Activated CD4-positive, alpha-beta memory T cell treated with anti-CD3 and anti-CD28 coated beads for 36 hours (primary cell): ENCODE measurements at places on chromosomes 11 and 22.

GRCh38 chr11:34501500-34501899, 12.1 kb downstream of the ELF5 start:
- no peaks in the 10 kb centered on the region for H3K36me3 ChIP-seq
- DNase-seq = no peak
- H3K4me3 ChIP-seq = no peak overlapping the region
- peaks cover 4% of the 10 kb centered on the region for H3K27me3 ChIP-seq
- H3K4me1 ChIP-seq = no peaks in the 10 kb centered on the region

- H3K27me3 ChIP-seq = no peaks in the 10 kb centered on the region
- no peak for DNase-seq
- H3K27ac ChIP-seq = no peak overlapping the region
- H3K4me1 ChIP-seq = peaks cover 10% of the 10 kb centered on the region
- H3K4me3 ChIP-seq = no peak overlapping the region
Measured at GRCh38 chr11:83294208-83294607, 8.0 kb upstream of the CCDC90B start.

DNA sequence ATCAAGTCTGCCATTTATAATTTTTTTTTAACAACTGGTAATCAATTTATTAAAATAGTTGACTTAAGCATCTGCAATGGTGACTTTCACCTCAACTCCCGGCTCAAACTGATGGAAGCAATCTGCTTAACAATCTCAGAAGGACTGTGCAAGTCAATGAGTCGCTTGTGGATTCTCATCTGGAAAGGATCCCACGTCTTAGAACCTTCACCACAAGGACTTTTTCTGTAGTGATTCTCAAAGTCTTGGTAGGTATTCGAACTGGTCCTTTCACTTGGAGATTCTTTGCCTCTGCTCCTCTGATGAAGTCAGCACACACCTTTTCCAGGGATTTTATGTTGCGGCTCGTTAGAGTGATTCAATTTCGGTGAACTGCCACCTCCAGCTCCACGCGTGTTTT, 7.3 kb downstream of the RSF1 start:
- peaks cover 54% of the 10 kb centered on the region for H3K4me1 ChIP-seq
- H3K4me3 ChIP-seq = no peak overlapping the region
- DNase-seq = no peak
- H3K27ac ChIP-seq = no peak overlapping the region

GRCh38 chr11:36600180-36600579, 2.1 kb upstream of the RAG2 start:
- no peaks in the 10 kb centered on the region for H3K36me3 ChIP-seq
- no peak for DNase-seq

DNA sequence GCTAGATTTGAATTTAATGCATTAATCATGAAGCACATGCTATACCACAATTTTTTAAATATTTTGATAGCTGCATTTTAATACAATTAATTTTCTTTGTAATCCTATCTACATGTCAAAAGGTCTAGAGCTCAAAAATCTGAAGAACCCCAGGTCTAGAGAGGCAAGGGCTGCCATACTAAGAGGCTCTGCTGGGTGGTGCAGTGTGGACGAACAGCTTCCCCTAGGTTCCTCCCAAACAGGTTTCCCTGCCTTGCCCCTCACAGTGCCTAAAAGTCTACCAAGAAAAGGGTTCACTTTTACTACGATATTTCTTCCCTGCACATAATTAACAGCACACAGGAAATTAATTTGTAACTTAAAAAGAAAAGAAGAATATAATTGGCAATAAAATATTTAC, 681.1 kb downstream of the OPCML start:
- no peak overlapping the region for H3K4me3 ChIP-seq
- H3K27ac ChIP-seq = no peak overlapping the region
- peaks cover 2% of the 10 kb centered on the region for H3K27me3 ChIP-seq
- H3K4me1 ChIP-seq = no peaks in the 10 kb centered on the region
- no peaks in the 10 kb centered on the region for H3K36me3 ChIP-seq

GRCh38 chr11:128448981-128449713, 138.2 kb downstream of the ETS1 start:
- peaks cover 54% of the 10 kb centered on the region for H3K4me1 ChIP-seq
- no peak overlapping the region for H3K4me3 ChIP-seq
- no peak for DNase-seq
- no peak overlapping the region for H3K27ac ChIP-seq
- H3K27me3 ChIP-seq = no peaks in the 10 kb centered on the region

DNA sequence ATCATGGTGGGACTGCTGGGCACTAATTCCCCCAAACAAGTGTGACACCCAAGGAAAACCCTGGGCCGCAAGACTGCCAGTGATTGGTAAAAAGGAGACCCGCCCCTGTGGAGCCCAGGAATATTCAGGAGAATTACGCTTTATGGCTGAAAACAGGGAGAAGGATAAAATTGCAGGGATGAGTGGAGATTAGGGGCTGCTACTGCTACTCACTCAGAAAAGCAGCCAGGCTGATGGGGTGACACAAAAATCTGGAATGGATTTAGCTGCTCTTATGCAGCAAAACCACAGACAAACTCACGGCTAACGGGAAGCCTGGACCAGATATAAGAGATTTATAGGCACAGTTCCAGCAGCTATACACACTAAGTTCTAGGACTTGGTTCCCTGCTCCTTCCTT, 4.4 kb upstream of the FBXO3 start:
- H3K27ac ChIP-seq = no peak overlapping the region
- H3K4me3 ChIP-seq = no peak overlapping the region
- no peak for DNase-seq
- peaks cover 18% of the 10 kb centered on the region for H3K27me3 ChIP-seq
- H3K4me1 ChIP-seq = peaks cover 17% of the 10 kb centered on the region

- H3K4me1 ChIP-seq = no peaks in the 10 kb centered on the region
- no peaks in the 10 kb centered on the region for H3K36me3 ChIP-seq
- no peak overlapping the region for H3K27ac ChIP-seq
- no peak overlapping the region for H3K4me3 ChIP-seq
Measured at GRCh38 chr11:4418403-4418802, 24.9 kb upstream of the TRIM21 start.

GRCh38 chr11:123434911-123435310, 4.8 kb downstream of the GRAMD1B start:
- H3K4me1 ChIP-seq = peaks cover 70% of the 10 kb centered on the region
- H3K27ac ChIP-seq = no peak overlapping the region
- peaks cover 37% of the 10 kb centered on the region for H3K36me3 ChIP-seq
- no peaks in the 10 kb centered on the region for H3K27me3 ChIP-seq
- no peak for DNase-seq

GRCh38 chr11:36118084-36118483, 171.1 kb downstream of the COMMD9 start:
- no peaks in the 10 kb centered on the region for H3K36me3 ChIP-seq
- no peaks in the 10 kb centered on the region for H3K4me1 ChIP-seq
- H3K27me3 ChIP-seq = peaks cover 2% of the 10 kb centered on the region
- H3K4me3 ChIP-seq = no peak overlapping the region
- DNase-seq = no peak

DNA sequence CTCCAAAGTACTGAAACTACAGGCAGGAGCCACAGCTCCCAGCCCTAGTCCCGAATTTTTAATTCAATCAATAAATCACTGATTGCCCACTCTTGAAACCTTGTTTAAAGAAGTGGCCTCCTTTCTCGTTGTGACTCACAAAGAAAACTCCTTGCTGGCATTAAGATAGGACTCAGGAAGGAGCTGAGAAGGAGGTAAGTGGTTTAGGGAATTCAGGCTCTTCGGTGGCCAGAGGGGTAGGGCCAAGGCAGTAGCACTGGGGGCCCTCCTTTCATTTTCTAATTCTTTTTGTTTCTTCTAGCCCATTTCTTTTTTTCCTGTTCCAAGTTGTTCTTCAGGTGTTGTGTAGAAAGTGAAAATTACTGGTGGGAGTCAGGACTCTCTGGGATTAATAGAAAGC, 86.2 kb upstream of the OR9Q1 start:
- no peak overlapping the region for H3K27ac ChIP-seq
- H3K4me1 ChIP-seq = no peaks in the 10 kb centered on the region
- no peaks in the 10 kb centered on the region for H3K36me3 ChIP-seq
- H3K27me3 ChIP-seq = peaks cover 3% of the 10 kb centered on the region
- no peak for DNase-seq

- no peak overlapping the region for H3K27ac ChIP-seq
- H3K27me3 ChIP-seq = peaks cover 25% of the 10 kb centered on the region
- DNase-seq = no peak
Measured at GRCh38 chr11:120832481-120833238, 191.2 kb upstream of the TBCEL start.

DNA sequence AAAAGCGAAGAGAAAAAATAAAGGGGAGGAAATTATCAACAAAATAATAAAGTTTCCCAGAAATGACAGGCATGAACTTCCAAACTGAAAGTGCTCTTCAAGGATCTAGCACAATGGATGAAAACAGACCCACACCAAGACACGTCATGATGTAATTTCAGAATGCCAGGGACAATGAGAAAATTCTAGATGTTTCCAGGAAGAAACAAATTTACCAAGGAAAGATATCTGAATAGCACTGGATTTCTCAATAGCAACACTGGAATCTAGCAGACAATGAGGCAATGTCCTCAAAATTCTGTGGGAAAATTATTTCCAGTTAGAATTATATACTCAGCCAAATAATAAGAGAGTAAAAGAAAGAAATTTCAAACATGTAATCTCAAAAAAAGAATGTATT, 46.0 kb downstream of the DENND5A start:
- H3K4me1 ChIP-seq = peaks cover 21% of the 10 kb centered on the region
- no peaks in the 10 kb centered on the region for H3K36me3 ChIP-seq
- no peaks in the 10 kb centered on the region for H3K27me3 ChIP-seq
- no peak for DNase-seq
- no peak overlapping the region for H3K27ac ChIP-seq

- H3K36me3 ChIP-seq = no peaks in the 10 kb centered on the region
- no peak for DNase-seq
- H3K27me3 ChIP-seq = no peaks in the 10 kb centered on the region
- no peaks in the 10 kb centered on the region for H3K4me1 ChIP-seq
- H3K4me3 ChIP-seq = no peak overlapping the region
Measured at GRCh38 chr11:55949330-55949729, 13.1 kb upstream of the OR5I1 start.

DNA sequence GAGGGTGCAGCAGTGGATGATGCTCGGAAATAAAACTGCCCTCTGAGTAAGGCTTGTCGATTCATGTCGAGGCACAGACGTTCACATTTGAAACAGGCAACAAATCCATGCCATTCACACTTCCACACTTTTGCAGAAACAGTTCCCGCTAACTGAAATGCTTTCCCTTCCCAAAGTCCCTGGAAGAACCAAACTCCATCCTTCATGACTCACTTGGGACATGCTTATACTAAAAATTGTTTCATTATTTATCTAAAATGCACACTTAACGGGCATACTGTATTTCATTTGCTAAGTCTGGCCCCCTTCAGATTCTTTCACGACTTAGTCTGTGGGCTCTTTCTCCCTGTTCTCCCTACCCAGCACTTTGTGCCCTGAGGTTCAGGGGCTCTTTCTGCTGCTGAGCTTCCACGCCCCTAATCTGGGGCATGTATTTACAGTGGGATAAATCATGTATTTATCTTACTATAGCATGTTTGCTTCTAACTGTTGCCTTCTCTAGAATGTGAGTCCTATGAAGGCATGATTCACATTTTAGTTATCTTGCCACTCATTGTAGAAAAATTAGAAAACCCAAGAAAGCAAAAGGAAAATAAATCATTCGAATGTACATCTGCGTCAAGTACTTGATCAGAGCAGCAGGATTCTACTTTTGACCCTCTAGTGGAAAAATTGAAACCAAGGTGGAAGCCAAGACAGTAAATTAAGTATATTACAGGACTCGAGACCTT, 12.5 kb downstream of the SCGB1A1 start:
- no peaks in the 10 kb centered on the region for H3K27me3 ChIP-seq
- H3K4me3 ChIP-seq = no peak overlapping the region
- no peak for DNase-seq
- H3K4me1 ChIP-seq = peaks cover 31% of the 10 kb centered on the region

DNA sequence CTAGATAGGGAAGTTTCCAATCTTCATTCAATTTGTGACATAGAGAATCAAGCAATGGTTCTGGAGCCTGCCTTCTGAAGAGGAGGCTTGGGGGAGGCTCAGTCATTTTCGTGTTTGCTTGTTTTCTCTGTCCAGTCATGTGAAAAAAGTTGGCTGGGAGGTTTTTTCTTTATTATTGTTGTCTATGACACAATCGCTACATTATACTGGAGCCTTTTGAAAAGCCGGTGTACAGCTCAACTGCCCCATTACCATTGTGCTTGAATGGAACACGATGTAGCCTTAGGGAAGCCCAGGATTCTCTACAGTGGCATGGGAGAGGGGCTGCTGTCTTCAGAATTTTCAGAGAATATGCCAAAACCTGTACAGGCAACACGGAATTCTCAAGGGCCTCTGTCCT, 57.9 kb upstream of the NCAM1 start:
- no peaks in the 10 kb centered on the region for H3K27me3 ChIP-seq
- no peak overlapping the region for H3K4me3 ChIP-seq
- H3K4me1 ChIP-seq = no peaks in the 10 kb centered on the region
- no peaks in the 10 kb centered on the region for H3K36me3 ChIP-seq
- H3K27ac ChIP-seq = no peak overlapping the region
- DNase-seq = no peak

DNA sequence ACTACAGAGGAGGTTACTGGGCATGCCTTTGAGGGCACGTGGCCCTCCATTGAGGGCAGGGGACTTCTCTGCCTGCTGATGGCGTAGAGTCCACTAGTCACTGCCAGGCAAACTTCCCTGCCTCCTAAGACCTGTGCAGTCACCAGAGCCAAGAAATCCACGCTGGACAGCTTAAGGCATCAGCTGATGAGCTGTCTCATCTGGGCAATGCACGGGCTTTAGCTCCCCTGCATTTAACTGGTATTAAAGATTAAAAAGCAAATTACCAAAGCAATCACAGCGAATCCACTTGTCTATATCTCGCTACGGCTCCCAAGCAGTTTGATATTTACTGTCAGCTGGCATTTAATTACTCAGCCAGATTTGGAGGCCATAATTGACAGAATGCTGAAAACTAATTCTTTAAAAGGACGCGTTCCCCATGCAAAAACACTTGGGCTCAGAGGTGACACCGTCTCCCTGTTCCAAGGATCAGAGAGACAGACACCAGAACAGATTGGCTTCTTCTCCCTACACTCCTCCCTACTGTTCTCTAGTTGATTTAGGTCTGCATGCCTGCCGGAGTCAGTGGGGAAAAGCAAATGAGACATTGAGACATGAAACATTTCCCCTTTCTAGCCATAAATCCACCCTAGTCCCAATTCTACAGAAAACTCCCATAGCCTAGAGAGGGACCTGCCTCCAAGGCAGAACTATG, 68.5 kb downstream of the SPATA19 start:
- H3K36me3 ChIP-seq = no peaks in the 10 kb centered on the region
- peaks cover 3% of the 10 kb centered on the region for H3K27me3 ChIP-seq

- H3K36me3 ChIP-seq = no peaks in the 10 kb centered on the region
- H3K4me1 ChIP-seq = no peaks in the 10 kb centered on the region
- no peak overlapping the region for H3K4me3 ChIP-seq
- H3K27ac ChIP-seq = no peak overlapping the region
Measured at GRCh38 chr11:35539781-35540281, 14.4 kb upstream of the PAMR1 start.

- DNase-seq = no peak
- H3K27ac ChIP-seq = no peak overlapping the region
- no peaks in the 10 kb centered on the region for H3K4me1 ChIP-seq
- no peaks in the 10 kb centered on the region for H3K36me3 ChIP-seq
- H3K4me3 ChIP-seq = no peak overlapping the region
Measured at GRCh38 chr11:82703796-82704195, 29.9 kb downstream of the FAM181B start.

GRCh38 chr11:2386591-2386990, 9.5 kb downstream of the CD81 start:
- no peak overlapping the region for H3K4me3 ChIP-seq
- H3K27me3 ChIP-seq = no peaks in the 10 kb centered on the region
- H3K36me3 ChIP-seq = peaks cover 6% of the 10 kb centered on the region
- no peak for DNase-seq
- H3K27ac ChIP-seq = no peak overlapping the region

- H3K27ac ChIP-seq = no peak overlapping the region
- DNase-seq = no peak
- peaks cover 20% of the 10 kb centered on the region for H3K36me3 ChIP-seq
- H3K27me3 ChIP-seq = peaks cover 7% of the 10 kb centered on the region
- H3K4me3 ChIP-seq = no peak overlapping the region
Measured at GRCh38 chr22:37063431-37064420, 12.2 kb downstream of the KCTD17 start.
